NCI-H345 (cell line): ENCODE measurements at places on chromosomes 6 and 20.

DNA sequence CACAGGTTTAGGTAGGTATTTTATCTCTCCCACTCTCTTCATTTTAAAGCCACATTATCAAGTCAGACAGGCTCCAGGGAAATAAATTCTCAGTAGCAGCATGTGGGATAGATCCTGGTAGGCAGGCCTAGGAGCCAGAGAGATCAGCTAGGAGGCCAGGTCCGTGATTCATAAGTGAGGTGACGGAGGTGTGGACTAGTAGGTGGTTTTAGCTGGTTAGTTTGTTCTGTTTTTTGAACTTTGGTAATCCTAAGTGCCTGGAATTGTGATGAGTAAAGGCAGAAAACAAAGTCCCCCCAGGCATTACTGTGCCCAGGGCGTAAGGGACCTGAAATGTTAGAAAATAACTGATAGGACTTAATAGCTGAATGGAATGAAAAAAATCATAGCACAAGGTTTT, 53.6 kb upstream of the E2F3 start:
- no peak for DNase-seq

DNA sequence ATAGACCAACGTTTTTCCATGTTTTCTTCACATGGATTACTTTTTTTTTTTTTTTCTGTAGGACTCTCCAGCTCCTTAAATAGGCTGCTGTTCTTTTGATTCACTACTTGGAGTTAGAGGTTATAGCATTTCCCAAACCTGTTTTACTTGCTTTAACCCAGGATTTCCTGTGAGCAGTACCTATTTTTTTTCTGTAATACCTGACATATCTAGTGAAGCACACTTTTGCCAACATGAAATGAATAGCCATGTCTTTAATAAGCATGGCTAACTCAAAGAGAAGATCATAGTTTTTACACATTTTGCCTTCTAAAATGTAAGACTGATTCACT, 137.0 kb downstream of the FOXA2 start:
- DNase-seq: no peak

DNA sequence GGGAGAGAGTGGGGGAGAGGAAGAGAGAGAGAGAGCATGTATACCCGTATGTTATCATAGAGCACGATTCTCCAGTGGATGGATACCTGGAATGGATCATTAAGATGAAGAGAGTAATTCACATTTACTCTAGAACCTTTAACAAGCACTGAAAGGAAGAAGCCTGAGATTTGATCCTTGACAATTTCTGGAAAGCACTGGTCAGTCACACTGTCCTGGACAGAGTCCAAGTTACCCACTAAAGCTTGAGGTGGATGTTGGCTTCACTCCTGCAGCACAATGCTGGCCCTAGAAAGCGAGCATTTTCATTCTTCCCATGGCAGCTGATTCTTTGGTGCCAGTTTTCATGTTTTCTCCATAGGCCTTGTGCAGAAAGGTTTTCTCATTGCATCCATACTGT, 25.6 kb downstream of the NFYA start:
- DNase-seq: no peak

- DNase-seq: no peak
Measured at GRCh38 chr20:39946053-39946810, 742.8 kb downstream of the MAFB start.

GRCh38 chr6:139256087-139256486, 35.7 kb downstream of the TXLNB start:
- DNase-seq: no peak

DNA sequence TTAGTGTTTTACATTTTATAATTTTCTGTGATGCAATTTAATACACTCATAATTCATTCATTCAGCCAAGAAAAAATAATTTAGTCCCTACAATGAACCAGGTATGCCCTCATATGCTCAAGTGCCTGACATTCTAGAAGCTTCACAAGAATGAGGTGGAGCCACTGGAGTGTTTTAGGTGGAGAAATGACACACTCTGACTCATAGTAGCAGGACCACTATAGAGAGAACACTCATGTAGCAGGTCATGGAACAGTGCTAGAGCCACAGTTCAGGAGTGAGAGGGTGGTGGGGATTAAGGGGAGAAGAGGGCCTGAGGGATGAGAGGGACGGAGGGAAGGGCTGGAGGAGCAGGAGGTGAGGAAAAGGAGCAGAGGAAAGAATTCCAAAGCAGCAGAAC, 1.4 kb upstream of the HLA-G start:
- no peak for DNase-seq

DNA sequence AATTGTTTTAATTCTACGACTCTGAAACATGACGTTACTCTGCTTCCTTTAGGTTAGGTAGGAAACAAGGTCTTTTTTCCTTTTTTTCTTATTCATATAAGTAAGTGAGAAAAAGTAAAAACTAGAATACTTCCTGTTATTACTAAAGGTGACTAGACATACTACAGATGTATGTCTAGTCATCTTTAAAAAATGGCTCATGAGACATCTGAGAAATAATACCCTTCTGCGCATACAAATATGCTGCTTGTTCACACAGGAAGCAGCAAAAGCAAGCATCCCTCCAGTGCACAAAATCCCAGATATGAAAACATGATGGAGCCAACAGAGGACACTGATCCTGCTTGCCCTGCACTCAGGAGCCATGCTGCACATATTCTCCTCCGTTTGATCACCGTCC, 699.1 kb downstream of the EPM2A start:
- DNase-seq: no peak

DNA sequence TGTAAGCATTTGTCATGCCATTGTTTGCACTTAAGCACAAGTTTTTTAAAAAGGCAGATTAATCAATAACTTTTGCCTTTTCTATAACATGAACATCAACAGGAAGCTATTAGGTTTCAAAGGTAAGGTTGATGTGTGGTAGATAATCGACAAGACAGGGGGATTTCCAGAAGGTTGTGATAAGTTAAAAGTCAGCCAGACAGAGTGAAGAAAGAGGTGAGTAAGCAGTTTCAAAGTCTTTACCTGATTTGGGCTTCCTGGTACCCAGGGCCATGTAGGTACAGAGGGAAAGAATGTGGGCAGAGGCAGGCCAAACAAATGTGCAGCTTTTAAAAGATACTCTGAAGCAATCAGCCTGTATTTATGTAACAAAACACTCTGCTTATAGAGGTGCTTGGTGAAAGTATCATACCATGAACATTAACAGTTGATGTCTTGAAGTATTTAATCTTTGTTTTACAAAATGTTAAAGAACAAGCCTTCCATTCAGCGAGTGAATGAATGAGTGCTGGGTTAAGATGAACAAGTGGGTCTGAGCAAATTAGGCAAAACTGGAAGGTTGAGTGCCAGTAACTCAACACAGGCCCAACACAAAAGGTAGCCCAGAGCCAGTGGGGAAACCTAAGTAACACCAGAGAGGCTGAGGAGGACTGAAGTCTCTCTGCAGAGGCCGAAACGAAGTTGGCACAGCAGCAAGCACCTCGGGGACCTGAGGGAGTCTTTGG, 60.2 kb downstream of the LRRC1 start:
- no peak for DNase-seq

GRCh38 chr6:21771626-21772320, 178.2 kb downstream of the SOX4 start:
- DNase-seq: no peak

DNA sequence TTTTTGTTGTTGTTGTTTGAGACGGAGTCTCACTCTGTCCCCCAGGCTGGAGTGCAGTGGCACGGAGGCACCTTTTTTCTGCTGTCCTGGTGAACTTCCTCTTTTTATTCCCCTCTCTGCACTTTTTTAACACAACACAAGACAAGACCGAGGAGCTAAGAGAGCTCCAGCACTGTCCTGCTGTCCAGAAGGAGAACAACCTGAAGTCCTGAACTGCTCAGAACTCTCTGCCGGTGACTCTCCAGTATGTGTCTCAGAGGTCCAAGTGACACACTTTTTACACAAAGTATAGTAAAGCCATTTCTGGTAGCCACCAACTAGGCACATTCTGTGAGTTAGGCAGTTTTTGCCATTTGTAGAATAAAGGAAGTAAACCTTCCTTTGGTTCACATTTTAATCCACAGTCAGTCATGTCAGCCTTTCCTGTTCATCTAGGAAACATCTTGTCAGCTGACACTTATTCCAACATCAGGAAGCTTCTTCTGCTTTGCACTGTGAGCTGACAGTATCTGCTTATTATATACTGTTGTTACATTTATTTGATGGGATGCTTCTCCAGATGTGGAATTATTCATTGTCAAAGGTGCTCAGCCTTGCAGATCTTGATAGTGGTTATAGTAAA, 28.1 kb upstream of the TXNDC5 start:
- DNase-seq: no peak

DNA sequence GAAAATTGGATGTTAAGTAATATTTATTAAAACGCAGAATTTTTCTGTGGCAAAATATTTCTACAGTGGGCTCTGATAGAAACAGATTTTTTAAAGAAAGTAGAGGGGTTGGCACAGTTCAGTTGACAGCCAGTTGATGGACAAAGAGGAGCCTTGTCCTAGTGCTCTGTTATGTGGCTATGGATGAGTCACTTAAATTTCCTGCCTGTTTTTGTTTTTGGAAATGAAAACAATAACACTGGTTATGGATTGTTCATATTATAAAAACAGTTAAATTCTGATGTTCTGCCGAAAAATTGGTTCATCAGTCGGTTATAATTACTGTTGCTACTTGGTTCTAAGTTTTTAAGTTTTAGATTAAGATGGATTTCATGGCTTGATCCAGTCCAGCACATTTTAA, 42.8 kb downstream of the MYO6 start:
- no peak for DNase-seq

DNA sequence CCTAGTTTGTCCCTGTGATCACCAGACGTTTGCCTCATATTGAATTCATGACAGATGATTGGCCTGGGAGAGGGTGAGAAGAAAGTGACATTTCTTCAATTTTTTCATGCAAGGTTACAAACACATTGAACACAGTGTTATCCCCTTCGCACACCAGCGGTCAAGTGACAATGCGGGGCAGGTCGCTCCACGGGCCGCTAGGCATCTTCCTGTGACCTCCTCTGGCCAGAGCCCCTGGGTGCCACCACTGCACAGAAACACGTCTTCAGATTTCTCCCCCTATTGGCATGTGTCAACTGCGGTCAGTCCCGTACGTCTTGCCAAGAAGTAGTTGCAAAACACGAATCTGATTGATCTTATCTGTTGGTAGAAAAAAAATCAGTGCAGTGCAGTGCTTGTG, 97.1 kb downstream of the PXDC1 start:
- no peak for DNase-seq

DNA sequence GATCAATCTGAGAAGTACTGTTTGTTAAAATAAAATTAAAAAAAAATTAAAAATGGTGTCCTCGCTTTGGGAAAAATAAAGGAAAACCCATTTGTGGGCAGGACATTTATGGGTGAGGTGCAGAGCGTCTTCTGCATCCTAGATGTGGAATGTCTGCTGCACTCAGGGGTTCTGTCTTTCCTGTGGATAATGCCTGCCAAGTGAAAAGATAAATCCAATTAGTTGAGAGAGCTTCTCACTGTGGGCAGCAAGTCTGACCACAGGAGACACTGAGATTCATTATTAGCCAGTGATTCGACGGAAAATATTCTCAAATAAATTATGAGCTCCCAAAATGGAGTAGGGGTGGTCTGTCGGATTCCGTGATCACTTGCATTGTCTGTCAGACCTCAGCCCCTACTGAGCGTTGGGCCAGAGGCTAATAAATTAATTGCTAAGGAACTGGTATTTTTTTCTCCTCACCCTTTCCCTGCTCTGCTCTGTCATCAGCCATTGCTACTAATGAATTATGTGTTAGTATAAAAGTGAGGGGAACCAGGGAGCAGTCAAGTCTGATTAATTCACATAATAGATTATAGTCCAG, 10.0 kb downstream of the GMPR start:
- no peak for DNase-seq

GRCh38 chr6:158372574-158372973, 60.3 kb downstream of the TULP4 start:
- DNase-seq: no peak

- no peak for DNase-seq
Measured at GRCh38 chr6:79101164-79101563, 23.1 kb upstream of the PHIP start.

- DNase-seq: no peak
Measured at GRCh38 chr20:10971096-10971495, 297.3 kb upstream of the JAG1 start.

- DNase-seq: no peak
Measured at GRCh38 chr6:160167604-160168399, 46.2 kb downstream of the SLC22A1 start.

GRCh38 chr6:15936503-15936902, 192.4 kb upstream of the MYLIP start:
- DNase-seq: no peak

- no peak for DNase-seq
Measured at GRCh38 chr6:447381-448165, 56.0 kb downstream of the IRF4 start.
